ENCODE measurements at places on chromosomes 5 and 9.
A peak's percentile ranks its signal among the peaks of the same experiment; 100 is the strongest.

GRCh38 chr5:88979244-88979643 lies 96.3 kb upstream of the MEF2C start:
- DNase-seq = peak; percentile 21

DNA sequence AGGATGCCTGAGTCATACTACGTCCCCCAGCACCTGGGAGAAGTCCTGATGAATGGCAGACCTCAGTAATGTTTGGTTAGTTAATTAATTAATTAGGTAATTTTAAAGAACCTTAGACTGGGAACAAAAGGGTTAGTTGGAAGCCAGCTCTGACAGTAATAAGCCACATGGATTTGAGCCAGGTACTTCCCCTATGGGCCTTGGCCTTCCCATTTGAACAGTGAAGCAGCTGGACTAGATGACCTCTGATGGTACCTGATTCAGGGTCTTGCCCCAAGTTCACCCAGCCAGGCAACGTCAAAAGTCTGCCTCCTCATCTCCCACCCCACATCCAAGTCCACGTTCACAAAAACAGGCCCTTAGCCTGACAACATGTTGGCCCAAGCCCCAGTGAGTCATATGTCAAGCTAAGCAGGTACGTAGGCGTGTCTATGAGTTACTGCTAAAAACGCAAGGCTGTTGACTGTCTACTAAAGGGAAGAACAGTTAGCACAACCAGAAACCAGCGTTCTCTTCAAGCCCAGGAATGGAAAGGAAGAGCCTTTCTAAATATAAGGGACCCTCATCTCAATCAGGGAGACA lies 303.2 kb downstream of the ACTL7B start:
- DNase-seq = no peak

DNA sequence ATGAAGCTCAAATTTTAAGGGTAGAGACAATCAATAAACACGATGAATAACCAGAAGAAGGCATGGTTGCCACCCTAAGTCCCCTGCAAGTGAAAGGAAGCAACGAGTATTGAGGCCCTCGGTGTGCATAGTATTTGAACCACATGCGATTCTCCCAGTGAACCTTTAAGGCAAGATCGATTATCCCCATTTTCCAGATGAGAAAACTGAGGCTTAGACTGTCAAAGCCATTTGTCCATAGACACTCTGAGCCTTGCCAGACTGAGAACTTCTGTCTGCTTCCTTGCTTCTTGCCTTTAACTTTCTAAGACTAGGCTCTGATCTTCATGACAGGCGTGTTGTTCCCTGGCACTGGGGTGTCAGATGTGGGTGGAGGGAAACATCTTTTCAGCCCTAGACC lies 58.2 kb downstream of the COL27A1 start:
- no peak for DNase-seq

DNA sequence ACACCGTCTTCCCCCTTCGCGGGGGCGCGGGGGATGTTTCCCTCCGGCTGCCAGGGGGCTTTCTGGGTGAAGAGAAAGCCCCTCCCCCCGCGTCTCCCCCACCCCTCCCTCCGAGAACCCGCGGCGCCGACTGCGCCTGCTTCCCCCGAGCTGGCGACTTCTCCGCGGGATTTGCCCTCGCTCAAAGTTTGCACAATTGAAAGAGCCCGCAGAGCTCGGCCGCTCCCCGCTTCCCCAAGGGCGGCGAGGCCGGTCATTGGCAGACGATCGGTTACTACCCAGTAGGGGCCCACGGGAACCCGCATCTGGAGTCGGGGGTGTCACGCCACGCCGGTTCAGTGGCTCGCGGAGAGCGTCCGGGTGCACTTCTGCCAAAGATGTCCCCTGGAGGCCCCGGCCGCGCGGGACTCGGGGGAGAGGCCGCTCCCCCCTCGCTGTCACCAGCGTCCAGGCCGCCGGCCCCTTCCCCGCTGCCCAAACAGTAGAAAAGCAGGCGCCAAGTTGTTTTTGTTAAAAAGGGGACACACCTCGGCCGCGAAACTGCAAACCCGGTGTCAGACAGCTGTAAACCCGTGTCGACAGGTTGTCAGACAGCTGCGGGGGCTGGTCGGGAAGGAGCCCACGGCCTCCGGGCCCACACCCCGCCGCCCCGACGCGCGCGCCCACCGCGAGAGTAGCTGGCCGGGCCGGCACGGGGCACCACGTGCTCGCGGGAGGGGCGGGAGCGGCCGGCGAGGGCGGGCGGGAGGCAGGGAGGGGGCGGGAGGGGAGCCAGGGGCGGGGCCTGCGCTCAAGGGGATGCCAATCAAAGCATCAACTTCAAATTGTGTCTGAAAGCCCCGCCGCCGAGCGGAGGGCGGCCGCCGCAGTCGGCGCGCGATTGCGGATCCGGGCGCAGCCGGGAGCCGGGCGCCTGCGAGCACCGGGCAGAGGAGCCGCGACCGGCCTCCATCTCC lies at the start of gene IRX1:
TSS of gene IRX1 (plus strand) at position 827 of the 956 bp plus-strand sequence. CDS start 274 bp downstream, outside the sequence.
- DNase-seq = peak; percentile 96

- no peak for DNase-seq
These were observed 800.9 kb downstream of the CDH9 start for GRCh38 chr5:26237489-26237888.

- DNase-seq = no peak
These were observed 142.9 kb upstream of the OR13F1 start for GRCh38 chr9:104361207-104361606.

DNA sequence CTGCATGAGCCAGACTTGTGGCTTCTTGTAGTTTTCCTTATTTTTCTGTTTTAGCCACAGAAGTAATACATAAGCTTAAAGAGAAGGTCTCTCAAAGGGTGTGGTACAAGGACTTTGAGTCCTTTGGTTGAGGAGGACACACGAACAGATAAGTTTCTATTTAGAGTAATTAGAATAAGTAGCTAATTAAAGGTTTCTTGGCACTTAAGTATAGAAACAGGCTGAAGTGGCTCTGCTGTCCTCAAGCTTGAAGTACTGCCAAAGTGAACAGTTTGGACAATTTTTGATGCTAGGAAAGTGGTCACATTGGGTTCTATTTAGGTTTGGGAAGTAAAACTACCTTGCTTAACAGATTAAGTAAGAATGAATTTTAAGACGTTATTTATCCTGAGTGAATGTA lies 278.3 kb upstream of the MPDZ start:
- no peak for DNase-seq

GRCh38 chr5:147860641-147861025 lies 17.9 kb upstream of the SCGB3A2 start:
- no peak for DNase-seq

GRCh38 chr5:80206282-80206681 lies 49.6 kb downstream of the SERINC5 start:
- DNase-seq = peak; percentile 72

DNA sequence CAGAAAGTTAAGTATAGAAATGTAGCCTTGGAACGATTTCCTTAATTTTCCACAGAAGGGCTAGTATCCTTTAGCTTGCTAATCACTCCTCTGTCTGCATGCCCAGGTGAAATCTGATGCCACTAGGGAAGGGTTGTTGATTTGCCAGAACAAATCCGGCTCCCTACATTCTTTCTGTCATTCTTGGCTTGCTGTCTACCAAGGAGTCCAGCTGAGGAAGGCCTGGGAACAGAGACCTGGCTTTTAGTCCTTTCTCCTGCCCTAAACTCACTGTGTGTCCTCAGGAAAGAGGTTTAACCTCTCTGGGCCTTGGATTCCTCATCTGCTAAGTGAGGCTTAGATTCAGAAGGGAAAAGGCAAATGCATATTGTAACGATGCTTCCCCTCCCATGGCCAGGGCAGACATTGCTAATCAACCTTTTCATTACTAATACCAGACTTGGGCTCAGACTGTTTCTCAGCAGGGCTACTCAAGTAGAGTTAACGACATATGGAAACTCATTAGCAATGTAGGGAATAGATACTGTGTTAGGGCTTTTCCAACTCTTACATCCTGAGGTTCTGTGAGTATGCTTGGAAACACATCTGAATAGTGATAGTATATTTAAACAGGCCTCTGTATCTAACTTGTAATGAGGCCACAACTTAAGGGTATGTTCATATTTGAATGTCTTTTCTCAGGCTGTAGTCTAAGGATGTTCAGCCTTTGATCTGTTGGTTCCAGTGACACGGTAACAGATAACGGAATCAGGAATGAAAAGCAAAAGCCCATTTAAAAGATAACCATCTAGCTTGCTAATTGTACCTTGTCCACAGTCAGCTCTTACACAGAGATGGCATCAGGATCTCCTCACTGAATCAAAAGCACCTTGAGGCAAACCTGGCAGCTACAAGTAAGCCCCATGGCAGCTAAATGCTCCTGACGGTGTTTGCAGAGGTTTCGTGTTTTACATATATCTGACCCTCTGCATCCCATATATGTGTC lies 4.1 kb downstream of the GALNT10 start:
- peak; percentile 59 for DNase-seq

DNA sequence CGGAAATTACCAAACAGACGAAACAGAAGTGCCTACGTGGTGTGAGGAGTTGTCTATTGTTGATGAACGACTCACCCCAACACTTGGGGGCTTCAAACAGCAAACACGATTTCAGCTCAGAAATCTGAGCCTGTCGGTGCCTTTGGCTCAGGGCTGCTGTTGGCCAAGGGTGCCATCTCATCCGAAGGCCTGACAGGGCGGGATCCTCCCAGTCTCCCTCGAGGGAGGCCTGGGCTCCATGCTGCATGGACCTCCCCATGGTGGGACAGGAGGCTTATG lies 1.3 kb downstream of the LRRC14B start:
- DNase-seq = no peak

DNA sequence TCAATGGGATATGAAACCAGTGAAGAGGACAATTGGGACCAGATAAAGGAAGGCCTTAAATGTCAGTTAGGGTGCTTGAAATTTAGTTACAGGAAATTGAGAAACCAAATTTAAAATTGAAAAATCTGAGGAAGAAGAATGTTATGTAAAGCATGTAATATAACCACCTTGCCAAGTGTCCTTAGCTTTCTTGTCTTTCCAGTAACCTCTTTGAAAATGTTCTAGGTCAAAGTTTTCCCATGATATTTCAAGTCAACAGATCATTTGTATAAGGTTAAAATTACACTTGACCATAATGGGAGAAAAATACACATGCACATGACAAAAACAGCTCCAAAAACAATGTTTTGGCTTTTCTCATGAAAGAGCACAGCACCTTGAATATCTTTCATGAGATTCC lies 21.1 kb downstream of the LOX start:
- no peak for DNase-seq

DNA sequence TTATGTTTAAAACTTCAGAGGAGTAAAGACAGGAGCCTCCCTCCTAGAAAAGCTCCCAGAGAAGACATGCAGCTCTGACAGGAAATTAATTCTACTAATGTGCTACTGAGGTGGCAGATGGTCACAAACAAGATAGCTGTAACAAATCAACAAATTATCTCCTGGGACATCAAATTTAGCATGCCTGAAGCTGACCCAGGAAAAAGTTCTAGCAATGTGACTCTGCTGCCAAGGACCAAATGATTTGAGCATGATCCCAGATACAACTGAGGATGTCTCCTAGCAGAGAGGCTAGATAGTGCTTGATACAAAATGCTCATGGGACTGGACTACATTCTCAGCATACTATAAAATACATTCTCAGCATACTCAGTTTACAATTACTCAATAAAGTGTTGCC lies 413.5 kb upstream of the SMC2 start:
- no peak for DNase-seq

GRCh38 chr9:124663046-124663961 lies 107.8 kb downstream of the NR6A1 start:
- no peak for DNase-seq

- DNase-seq = no peak
These were observed 503.8 kb upstream of the ADAMTS16 start for GRCh38 chr5:4636378-4636777.

DNA sequence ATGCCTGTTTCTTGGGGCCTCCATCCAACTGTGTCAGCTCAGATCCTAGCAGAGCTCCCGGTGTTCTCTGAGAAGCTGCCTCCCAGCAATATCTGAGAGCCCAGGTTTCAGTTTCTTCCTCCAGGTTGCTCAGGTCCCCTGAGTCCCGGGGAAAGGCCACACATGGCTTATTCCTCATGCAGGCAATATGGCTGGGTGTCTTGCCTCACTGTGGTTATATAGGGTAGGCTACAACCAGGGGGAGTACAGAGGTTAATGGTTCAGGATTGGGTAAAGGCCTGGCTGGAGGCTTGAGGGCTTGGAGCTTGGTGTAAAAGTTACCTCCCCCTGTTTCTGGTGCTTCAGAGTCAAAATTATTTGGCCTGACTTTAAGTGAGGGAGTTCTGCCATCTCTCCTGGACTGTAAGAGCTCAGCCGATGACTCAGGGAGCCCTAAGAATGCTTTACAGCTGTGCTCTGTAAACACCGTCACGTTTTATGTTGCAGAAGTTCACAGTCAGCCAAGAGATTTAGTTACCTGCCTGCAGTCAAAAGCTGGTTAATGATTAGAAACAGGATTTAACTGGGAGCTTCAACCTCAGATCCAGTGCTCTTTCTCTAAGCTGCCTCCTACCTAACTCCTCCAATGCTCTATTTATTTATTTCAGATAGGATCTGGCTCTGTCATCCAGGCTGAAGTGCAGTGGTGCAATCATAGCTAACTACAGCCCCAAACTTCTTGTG lies 24.3 kb upstream of the UBAP2 start:
- DNase-seq = peak; percentile 84

- no peak for DNase-seq
These were observed 24.3 kb downstream of the SLCO4C1 start for GRCh38 chr5:102271759-102272158.

DNA sequence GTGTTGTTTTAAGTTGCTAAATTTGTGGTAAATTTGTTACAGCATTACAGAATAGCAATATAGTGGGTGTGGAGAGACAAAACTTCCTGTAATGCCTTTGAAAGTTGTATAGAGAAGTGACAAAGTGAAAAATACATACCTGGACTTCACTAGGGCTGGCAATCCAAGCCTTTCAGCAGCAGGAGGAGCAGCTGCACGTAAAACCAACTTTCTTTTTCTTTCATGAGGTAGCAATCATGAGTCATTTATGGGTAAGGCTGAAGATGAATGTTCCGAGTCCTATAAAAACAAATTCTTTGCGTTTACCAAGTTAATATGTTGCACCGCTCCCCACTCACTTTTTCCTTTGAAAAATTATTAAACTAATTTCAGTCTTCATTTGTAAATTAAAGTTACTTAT lies 1138.2 kb downstream of the TAF11L14 start:
- no peak for DNase-seq

GRCh38 chr5:112156211-112156610 lies 262.9 kb downstream of the EPB41L4A start:
- no peak for DNase-seq

DNA sequence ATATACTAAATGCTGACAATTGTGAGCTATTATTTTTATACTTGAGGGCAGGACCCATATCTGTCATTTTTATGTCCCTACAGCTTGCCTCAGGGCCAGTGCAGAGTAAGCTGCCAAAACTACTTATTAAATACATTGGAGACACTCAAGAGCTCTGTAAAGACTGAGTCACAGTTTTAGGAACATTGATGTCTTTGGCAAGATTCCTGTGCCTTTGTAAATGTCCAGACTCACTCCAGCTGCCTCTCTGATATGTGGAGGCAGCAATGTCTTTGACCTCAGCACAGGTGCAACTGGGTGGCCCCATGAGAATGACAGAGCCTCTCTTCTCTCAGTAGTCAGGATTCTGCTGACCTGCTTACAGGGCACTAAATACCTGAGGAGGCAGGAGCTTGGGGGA lies 363.2 kb downstream of the OSTF1 start:
- DNase-seq = no peak

GRCh38 chr9:138063033-138063432 lies 185.5 kb downstream of the CACNA1B start:
- no peak for DNase-seq

GRCh38 chr9:16579872-16580432 lies 290.5 kb downstream of the BNC2 start:
- DNase-seq = no peak
